ENCODE measurements at places on chromosomes 7 and 10.

GRCh38 chr7:55565681-55566080 lies 6.6 kb downstream of the VOPP1 start:
- DNase-seq: no peak

- DNase-seq: no peak
Observed at GRCh38 chr10:24307696-24308485, 99.0 kb downstream of the KIAA1217 start.

GRCh38 chr10:68550747-68551411 lies 9.3 kb upstream of the TET1 start:
- DNase-seq: no peak

DNA sequence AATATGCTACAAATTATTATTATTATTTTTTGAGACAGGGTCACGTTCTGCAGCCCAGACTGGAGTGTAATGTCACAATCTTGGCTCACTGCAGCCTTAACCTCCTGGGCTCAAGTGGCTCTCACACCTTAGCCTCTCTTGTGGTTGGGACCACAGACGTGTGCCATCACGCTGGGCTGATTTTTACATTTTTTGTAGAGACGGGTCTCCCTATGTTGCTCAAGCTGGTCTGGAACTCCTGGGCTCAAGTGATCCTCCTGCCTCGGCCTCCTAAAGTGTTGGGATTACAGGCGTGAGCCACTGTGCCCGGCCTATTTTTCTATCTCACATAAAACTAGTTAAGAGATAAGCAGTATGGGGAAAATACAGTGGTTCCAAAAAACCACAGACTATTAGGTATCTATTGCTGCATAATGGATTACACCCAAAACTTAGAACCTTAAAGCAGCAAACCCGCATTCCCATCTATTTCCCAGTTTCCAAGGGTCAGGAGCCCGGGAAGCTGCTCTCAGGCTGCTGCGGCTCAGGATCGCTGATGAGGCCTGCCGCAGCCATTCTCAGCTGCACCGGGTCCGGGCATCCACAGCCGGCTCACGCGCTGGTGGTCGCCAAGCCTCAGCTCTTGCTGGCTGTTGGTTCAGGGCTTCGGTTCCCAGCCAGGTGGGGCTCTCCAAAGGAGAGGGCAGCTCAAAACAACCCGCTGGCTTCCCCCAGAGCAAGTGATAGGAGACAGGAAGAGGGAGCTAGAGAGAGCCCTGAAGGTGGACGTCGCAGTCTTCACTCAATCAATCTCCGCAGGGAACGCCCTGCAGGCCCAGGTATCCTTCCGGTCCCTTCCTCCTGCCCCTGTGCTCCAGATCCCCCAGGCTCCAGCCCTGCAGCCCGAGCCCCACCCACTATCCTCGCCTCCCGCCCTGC lies 128.2 kb downstream of the UBE2H start:
- DNase-seq: no peak

GRCh38 chr10:96600337-96600736 lies 13.5 kb upstream of the TM9SF3 start:
- DNase-seq: no peak

- no peak for DNase-seq
Observed at GRCh38 chr7:47449810-47450590, 131.9 kb downstream of the TNS3 start.

DNA sequence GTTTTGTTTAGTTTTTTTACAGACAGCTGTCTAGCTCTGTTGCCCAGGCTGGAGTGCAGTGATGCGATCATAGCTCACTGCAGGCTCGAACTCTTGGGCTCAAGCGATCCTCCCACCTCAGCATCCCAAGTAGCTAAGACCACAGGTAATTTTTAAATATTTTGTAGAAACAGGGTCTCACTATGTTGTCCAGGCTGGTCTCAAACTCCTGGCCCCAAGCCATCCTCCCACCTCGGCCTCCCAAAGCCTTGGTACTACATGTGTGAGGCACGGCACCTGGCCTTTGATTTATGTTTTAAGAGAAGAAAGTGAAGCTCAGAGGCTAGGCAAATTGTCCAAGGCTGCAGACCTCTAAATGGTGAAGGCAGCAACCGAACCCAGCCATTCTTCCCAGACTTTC lies 98.6 kb upstream of the SVIL start:
- DNase-seq: no peak

DNA sequence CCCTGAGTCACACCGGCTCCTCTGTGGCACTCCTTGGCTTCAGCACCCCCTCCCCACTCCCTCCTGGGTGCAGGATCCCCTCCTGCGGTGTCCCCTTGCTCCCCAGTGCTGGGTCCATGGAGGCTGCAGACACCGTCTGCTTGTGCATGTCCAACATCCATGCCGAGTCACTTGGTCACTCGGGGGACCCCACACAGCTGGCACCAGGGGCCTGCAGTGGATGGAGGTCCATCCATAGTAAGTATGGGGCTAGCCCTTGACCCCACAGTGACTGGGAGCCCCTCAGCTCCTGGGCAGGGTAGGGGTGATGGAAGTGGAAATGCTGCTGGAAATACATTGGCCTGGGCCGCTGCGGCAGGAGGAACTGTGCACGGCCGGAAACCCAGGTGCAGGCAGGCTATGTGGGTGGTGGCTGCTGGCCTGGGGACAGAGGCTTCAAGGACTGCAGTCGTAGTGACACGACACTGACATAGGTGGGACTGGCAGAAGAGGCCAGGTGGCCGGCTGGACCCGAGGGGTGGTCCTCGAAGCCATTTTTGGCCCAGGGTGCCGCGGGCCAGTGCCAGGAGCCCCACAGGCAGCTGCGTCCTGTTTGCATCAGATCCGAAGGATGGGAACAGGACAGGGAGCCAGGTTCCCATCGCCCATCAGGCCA lies 58.9 kb downstream of the GLRX3 start:
- no peak for DNase-seq

DNA sequence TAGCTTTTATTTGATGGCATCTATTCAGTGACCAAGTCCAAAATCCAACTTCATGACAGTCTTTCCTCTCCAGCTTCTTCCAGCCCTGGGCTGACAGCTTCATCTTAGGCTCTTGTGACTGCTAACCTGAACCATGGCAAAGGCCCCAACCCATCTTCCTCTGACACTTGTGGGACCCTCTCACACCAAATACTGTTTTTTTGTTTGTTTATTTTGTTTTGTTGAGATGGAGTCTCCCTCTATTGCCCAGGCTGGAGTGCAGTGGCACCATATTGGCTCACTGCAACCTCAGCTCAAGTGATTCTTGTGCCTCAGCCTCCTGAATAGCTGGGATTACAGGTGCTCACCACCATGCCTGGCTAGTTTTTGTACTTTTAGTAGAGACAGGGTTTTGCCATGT lies 265.2 kb downstream of the GATA3 start:
- DNase-seq: no peak

GRCh38 chr10:127332631-127333030 lies 136.2 kb upstream of the INSYN2A start:
- DNase-seq: no peak

DNA sequence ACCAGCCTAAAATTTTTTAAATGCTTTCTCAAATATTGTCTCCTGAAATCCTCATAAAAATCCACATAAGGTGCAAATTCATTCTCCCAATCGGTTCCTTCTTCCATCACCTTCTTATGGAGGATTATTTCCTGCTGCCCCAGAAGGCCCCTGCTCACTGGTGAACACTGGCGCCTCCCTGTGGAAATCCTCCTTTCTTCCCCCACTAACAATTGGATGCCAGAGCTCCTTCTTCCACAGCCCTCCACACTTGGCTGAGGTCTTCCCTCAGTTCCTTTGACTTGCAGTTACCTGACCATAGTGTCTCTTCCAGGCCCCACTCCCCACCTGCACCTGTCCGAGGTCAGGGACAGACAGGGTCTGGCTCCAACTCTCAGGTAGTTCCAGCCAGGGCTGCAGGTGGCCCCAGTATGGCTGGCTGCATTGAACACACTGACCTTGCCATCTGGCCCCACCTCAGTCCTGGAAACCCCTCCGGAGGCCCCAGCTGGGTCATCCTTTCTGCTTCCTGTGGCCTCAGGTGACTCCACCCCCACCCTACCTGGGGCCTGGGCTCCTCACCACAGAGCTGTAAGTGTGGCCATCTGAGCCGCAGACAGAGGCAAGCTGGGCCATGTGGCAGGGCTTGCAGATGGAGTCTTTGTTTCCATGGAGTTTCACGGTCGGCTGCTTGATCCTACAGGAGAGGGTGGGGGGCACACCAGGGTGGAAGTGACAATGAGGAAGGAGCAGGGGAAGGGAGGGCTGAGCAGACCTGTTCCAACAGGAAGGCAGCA lies 18.4 kb downstream of the SPOCK2 start:
- DNase-seq: no peak

DNA sequence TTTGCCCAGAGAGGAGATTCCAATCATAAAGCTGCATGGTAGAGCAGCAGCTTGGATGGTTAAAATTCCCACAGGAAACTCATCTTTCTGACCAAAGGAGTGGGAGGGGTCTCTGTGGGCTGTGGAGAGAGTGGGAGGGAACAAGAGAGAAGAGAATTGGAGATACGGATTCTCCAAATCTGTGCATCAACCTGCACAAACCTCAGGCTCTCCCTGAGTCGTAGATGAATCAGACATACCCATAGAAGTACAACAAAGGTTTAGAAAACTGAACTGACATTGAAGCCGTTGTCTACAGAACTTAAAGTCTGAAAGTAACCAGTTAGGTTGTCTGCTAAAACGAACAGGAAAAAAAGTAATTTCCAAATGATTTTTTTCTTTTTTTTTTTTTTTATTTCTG lies 41.9 kb downstream of the CYCS start:
- no peak for DNase-seq

DNA sequence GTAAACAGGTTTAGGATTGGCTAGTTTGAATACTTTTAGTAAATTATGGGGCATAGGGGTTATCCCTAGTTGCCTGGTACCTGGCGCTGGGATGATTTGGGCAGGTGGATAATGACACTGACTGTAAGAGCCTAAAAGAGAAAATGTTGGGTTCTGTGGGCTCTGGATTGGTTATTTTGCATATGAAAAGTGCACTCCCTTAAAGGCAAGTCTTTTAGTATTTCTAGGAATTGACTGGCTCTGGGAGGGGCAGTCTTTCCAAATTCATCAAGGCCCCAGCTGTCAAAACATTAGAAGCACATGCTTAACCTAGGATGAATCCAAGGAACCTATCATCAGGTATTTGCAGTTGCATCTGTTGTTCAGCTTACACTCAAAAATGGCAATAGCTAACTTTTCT lies 454.6 kb upstream of the SORCS1 start:
- DNase-seq: no peak

DNA sequence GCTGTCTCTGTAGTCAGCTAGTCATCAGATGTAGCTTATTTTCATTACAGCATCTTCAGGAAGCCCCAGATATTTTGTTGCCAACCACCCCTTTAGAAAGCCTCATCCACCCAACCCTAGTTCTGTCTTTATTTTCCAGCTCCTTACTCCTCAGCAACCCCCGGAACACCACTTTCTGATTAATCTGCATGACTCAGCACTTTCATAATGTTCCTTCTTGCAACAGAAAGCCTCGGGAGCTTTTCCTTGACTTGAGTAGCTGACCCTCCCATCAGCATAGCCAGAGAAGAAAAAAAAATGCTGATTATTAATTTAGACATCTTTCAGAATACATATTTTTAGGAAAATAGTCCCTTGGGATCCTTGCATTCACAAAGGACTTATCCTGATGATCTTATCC lies 244.0 kb upstream of the CXCL12 start:
- no peak for DNase-seq

GRCh38 chr7:158732494-158733219 lies 28.1 kb upstream of the NCAPG2 start:
- DNase-seq: no peak

- DNase-seq: peak; percentile 62
Observed at GRCh38 chr10:132550366-132551092, 12.9 kb downstream of the INPP5A start.
